ENCODE measurements at places on chromosomes 6 and 20.

DNA sequence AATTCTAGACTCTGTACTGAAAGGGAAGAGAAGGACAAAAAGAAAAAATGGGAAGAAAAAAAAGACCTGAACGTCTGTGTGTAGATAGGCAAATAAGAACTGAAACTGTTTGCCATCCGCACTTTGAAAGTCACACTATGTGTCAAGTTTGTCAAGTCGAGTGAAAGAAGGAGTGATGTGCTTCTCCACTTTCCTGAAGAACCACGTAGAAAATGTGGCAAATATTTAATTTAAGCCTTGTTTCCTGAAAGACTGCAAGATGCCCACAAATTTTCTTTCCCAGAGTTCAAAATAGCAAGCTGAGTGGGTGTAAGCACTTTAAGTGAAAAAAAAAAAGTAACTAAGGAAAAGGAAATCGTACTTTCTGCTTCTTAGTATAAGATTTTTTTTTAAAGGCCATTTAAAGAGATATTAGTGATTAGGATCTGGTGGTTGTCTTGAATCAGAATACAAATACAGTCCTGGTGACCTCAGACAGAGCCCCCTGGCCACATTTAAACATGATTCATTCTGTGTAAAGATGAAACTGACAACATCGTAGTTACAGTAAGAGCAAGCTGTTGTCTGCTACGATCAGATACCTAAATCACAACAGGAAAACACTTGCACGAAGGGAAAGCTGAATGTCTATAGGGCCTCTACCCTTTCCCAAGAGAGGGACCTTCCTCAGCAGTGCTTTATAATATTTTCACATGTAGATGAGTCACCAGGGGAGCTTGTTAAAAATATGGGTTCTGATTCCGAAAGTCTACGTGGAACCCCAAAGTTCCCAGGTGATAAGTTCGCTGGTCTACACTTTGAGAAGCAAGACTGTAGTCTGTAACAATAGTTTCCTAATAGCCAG, 102.3 kb downstream of the HIVEP2 start:
- no peak for DNase-seq

DNA sequence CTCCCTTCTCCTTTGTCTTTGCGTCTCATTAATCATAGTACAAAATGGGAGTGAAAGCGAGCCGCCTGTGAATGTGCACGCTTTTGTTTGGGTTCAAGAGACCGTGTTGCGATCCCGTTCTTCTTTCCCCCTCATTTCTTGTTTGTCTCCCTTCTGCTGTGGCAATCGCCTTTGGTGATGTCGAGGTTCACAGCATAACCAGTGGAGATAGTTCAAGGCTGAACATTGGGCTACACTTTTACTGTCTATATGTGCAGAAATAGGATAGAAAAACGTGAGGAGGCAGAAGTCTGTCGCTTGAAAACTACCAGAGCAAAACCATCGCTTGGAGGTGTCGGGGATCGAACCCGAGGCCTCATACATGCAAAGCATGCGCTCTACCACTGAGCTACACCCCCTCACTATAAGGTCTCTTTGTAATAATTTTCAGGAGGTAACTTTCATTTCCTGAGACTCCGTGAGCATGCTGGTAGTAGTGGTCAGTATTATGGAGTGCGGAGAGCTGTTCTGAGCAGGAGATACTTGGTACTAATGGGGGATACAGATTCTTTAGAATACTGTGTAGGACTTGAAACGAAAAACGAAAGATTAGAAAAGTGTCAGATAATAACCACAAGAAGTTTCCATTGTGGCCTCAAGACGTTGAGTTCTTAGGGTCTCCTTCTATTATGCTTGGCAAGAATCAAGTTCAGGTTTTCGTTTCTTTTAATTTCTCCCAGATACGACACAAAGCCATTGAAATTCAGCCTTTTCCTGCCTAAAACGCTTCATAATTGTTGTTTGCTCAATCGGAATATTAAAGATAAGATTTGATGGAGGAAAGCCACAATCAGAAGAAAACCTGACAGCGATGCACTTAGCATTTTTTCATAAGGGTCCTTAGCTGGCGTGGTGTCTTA, 106.6 kb downstream of the TRIM27 start:
- no peak for DNase-seq

- no peak for DNase-seq
Measured at GRCh38 chr20:4509825-4510522, 211.7 kb upstream of the PRND start.

DNA sequence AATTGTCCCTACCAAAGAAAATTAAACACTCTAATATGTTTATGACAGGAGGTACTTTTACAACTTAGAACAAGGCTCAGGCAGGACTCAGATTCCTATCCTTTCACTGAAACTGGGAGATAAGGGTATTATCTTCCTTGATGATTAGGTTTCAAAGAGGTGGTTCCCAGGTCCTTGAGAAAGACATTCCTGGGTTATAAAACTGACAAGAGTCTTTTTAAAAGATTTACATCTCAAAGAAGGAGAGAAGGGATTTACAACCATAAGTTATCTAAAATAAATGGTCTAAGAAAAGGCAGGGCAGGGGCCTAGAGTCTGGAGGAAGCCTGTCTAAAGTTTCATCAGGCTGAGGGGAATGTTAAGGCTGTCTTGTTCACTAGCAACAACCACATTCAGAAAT, 1492.5 kb downstream of the HACE1 start:
- DNase-seq: no peak

DNA sequence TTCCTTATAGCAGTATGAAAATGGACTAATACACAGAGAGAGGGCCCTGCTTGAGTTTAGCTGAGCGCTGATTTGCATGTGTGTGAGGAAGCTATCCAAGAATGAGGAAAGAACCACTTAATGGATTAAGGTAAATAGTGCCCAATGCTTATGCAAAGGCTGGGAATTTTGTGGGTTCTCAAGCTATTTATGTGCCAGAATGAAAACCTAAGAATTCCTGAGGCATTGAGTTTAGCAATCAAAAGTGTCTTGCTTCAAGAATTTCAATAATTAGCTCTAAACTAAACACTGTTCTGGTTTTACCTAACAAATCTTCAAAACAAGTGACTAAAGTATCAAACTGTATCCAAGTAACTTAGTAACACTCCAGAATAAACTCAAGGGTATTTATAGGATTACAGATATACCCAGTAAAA, 7.0 kb upstream of the OR14J1 start:
- DNase-seq: no peak

DNA sequence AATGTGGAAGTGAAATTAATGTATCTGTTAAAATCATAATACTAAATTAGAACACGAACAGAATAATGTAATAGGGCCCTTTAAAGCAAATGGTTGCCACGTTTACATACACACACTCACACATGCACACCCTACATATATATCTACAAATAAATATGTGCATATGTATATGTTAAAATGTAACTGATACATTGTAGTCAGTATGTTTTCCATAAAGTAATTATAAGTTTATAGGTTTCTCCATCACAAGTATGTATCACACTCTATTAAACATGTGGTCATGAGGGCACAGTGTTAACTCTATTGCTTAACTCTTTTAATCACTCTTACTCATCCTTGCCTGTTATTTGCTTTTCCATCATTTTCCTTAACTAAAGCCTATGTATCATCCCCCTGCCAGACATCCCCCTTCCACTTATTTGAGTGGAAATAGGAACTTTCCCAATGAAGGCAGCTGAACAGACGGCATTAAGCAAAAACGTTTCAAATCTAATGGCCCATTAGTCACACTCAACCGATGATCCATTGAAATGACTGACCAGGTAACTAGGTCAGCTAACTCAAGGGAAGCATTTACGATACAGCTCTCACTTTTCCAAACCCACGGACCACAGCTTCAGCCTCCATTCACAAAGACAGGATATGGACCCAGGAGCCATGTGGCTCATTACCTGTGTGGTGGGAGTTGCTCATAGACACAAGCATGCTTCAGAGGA, 89.3 kb downstream of the HAO1 start:
- no peak for DNase-seq

GRCh38 chr6:13229205-13230085, 98.9 kb downstream of the TBC1D7 start:
- DNase-seq: no peak

GRCh38 chr6:39901116-39901655, 33.1 kb downstream of the MOCS1 start:
- no peak for DNase-seq

GRCh38 chr6:125379174-125379573, 77.4 kb upstream of the HDDC2 start:
- DNase-seq: no peak

- DNase-seq: peak; percentile 79
Measured at GRCh38 chr6:42726485-42727086, 4.2 kb upstream of the PRPH2 start.

GRCh38 chr20:59818911-59819310, 114.5 kb downstream of the SYCP2 start:
- peak; percentile 13 for DNase-seq

GRCh38 chr6:52983159-52983848, 11.8 kb downstream of the GSTA4 start:
- DNase-seq: no peak

GRCh38 chr6:87660226-87660911, 41.7 kb downstream of the AKIRIN2 start:
- DNase-seq: no peak

DNA sequence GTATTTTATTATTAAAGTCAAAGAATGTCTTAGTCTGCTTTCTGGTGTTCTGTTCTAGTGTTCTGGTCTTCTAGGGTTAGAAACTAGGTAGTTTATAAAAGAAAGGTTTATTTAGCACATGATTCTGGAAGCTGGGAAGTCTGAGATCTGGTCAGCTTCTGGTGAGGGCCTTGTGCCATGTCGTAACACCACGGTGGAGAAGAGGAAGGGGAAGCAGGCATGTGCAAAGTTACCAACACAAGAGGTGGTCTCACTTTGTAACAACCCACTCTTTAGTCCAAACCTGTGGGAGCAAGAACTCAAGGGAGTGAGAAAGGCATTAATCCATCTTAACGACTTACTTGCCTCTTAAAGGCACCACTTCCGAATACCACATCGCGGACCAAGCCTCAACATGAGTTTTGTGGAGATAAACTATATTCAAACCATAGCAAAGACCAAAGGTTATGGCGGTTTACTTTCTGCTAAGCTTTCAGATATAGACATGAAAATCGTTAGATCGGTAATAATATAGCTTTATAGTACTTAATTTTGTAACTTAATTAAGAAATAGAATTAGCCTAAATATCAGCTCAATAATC, 99.4 kb downstream of the NCOA3 start:
- no peak for DNase-seq

- DNase-seq: peak; percentile 80
Measured at GRCh38 chr6:4155848-4156466, 20.6 kb upstream of the ECI2 start.

GRCh38 chr20:10602221-10602871, 71.5 kb downstream of the JAG1 start:
- no peak for DNase-seq

GRCh38 chr6:43310624-43311023, 2.0 kb upstream of the CRIP3 start:
- DNase-seq: no peak

- no peak for DNase-seq
Measured at GRCh38 chr6:168147205-168147738, 68.3 kb upstream of the FRMD1 start.

- no peak for DNase-seq
Measured at GRCh38 chr6:2827142-2827541, 14.5 kb downstream of the SERPINB1 start.

- DNase-seq: no peak
Measured at GRCh38 chr6:157779705-157780604, 43.1 kb upstream of the SNX9 start.

- no peak for DNase-seq
Measured at GRCh38 chr20:3732327-3733118, at the start of gene HSPA12B. HSPA12B (plus strand) TSS chr20:3732685; CDS start chr20:3738675, 5,990 bp downstream.

DNA sequence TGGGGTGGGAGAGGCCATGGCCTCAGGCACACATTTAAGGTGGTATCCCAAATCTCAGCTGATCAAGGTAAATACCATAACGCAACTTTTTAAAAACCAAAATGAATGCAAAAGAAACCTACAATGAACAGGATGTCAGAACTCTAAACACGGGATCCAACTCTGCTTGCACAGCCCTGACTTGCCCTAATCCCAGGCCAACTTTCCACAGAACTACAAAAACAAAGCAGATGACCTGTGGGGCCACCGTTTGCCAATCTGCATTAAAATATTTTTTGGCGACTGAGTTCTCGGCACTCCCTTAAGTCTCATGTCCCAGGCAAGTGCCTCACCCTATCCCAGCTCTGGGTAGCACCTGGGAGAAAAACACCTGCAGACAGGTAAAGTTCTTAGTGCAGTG, 110.5 kb downstream of the ZFP64 start:
- no peak for DNase-seq

- DNase-seq: no peak
Measured at GRCh38 chr20:51931371-51931781, 129.1 kb upstream of the SALL4 start.

GRCh38 chr20:3447321-3447720, 23.5 kb upstream of the ATRN start:
- DNase-seq: no peak

DNA sequence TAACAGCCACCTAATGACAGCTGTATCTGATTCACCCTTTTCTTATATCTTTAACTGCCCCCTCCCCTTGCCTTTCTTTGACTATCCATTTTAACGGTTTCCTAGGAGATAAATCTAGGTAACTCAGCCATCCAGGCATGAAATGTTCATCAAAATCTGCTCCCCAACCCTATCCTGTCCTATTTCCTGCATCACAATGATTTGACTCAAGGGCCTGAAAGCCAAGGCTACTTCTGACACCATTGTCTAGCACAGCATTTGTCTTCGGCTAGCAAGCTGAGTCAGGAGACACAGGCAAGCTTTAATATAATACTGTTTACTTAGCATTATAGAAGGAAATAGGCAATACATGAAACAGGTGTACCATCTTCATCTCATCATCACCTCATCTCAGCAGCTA, 31.6 kb upstream of the MANEA start:
- DNase-seq: no peak

- DNase-seq: no peak
Measured at GRCh38 chr20:10947726-10948125, 273.9 kb upstream of the JAG1 start.

- no peak for DNase-seq
Measured at GRCh38 chr6:39330057-39330456, 7.6 kb upstream of the KCNK16 start.

DNA sequence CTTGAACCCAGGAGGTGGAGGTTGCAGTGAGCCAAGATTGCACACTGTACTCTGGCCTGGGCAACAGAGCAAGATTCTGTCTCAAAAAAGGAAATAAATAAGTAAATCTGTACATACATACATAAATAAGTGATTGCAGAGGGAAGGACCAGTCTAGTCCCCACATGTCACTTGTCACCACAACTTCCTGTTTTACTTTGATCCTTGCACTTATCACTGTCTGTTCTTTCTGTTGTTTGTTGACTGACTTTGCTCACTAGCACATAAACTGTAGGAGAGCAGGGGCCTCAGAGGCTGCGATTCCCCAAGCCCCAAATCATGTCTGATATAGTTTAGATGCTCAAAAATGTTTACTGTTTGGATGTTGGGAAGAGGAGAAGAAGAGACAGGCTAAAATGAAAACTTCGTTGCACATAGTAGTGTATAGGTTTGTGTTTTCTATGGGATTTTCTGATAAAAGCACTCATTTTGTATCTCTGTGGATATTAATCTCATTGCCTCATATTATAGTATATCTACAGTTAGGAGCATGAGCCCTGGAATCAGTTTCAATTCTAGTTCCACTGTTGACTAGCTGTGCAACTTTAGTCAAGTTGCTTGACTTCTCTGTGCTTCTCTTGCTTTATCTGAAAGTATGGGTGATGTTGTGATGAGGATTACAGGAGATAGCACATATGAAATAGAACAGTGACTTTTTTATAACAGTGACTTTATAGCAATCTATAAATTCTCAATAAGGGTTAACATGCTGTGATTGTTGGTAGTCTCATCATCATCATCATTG, 165.0 kb downstream of the TBC1D7 start:
- no peak for DNase-seq
